Foreskin melanocyte (primary cell): ENCODE measurements at places on chromosomes 5 and 9.

- DNase-seq: peak; percentile 56
Observed at GRCh38 chr5:110386782-110387181, 339.7 kb downstream of the TMEM232 start.

- no peak for DNase-seq
Observed at GRCh38 chr5:55720188-55720703, 8.1 kb upstream of the SLC38A9 start.

DNA sequence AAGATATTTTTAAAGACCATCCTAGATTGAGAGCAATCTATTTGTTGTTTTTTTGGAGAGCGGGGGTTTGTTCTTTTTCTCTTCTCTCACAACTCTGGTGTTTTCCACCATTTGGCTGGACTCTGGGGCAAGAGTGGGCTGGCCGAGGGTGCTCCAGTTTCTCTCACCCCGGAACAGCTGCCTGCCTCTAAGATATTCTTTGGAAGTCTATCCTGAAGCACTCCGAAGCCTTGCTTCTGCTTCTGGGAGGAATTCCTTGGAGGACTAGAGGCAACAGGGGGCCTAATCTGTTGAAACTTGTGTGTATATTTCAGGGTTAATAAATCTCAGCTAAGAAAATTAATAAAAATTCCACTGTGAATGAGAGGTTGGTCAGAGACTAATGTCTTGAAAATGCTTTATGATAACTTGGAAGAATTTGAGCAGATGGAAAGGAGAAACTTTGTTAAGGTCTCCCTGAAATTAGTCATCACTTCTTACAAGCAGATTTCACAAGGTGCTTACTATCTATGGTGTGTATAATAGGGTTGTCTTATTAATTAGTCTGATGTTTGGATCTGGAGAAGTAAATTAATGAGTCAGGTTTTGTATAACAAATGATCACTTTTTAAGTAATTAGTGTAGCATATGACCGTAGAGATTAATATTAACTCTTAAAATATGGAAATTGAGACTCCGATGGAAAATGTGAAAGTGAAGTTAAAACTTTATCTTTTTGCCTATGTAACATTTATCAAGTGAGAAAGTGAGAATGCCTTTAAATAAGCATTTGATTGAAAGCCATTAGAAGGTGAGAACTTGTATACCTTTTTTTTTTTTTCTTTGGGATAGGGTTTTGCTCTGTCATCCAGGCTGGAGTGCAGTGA lies 4.0 kb downstream of the MAN2A1 start:
- DNase-seq: no peak

DNA sequence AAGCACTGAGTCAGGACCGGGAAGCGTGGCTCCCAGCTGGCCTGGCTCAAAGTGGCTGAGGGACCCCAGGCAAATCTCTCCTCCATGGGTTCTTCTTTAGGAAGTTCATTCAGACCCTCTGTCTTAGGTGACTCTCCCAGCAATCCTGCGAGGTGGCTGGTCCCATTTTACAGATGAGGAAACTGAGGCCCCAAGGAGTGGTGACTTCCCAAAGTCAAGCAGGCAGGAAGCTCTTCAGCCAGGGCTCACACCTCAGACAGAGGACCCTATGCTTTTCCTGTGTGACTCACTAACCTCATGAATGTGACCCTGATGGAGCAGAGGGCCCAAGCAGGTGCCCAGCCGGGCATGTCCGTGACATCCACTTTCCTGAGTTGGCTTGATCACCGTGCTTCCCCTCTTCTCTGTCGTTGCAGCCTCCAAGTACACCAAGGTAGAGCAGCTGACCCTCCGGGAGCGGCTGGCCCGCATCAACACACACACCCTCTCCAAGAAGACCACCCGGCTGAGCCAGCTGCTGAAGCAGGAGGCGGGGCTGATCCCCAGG lies 36.5 kb downstream of the ARHGEF37 start:
- no peak for DNase-seq

- no peak for DNase-seq
Observed at GRCh38 chr9:13832446-13832845, 481.5 kb downstream of the NFIB start.

- peak; percentile 99 for DNase-seq
Observed at GRCh38 chr9:87713278-87713987, 12.5 kb upstream of the CTSL start.

GRCh38 chr9:113899205-113899604 lies 23.1 kb downstream of the ZNF618 start:
- DNase-seq: no peak

DNA sequence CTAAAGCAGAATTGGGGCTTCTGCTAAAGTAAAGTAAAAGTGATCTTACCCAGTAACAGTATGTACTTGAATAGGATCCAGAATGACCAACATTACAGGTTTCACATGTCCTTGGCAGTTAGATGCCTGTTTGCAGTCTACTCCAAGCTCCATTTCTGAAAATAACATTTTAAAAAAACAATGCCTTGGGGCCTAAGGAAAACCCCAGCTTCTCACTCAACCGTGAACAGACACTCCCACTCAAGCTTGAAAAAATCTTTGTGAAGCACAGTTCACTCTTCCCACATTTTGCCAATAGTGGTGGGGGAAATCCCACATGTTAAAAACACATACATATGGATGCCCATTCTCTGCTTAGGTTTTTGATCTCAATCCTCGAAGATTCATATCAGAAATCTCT lies 304.1 kb downstream of the ARRDC3 start:
- DNase-seq: no peak

DNA sequence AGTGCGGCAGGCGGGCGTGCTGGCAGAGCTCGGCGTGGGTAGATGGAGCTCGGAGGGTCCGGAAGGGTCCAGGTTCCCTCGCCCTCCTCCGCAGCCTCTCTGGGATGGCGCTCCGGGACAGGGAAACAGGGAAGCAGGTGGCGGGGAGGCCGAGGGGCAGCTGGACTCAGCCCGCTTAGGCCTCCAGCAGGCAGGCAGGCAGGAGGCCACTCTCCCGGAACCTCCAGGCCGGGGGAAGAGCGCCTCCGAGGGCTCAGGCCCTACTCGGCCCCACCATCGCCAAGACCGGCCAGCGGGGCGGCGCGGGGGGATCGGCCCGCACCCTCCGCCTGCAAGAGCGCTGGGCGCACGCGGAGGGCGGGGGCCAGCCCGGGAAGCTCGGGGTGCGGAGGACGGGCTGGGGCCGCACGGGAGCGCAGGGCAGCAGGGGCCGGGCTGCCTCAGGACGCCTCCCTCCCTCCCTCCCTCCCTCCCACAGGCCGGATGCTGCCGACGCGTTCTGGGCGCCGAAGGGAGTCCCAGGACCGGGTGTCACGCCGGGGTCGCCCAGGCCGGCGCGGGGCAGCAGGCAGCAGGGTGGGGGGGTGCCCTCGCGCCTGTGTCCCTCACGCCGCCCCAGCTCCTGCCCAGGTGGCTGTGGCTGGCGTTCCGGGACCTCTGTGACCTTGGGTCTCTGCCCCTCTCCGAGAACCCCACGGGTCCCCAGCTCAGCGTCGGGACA lies 977 bp downstream of the MGAT4B start:
- DNase-seq: no peak

DNA sequence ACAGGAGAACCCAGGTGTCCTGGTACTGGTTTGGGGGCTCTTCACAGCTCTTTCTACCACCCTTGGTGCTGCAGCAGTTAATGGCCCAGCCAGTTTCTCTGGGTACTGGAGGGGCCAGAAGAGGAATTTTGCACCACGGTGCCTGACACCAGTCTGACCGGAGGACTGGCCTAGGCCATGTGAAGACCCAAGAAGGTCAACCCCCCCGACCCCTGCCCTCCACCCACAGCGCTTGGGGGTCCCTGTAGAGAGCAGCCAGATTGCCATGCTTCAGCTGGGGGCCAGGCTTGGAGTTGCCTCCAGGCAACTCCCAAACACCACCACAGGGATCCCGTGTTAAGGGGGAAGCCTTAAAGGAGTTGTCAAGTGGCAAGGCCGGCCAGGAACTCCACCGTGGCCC lies 6.2 kb downstream of the ARSI start:
- no peak for DNase-seq

DNA sequence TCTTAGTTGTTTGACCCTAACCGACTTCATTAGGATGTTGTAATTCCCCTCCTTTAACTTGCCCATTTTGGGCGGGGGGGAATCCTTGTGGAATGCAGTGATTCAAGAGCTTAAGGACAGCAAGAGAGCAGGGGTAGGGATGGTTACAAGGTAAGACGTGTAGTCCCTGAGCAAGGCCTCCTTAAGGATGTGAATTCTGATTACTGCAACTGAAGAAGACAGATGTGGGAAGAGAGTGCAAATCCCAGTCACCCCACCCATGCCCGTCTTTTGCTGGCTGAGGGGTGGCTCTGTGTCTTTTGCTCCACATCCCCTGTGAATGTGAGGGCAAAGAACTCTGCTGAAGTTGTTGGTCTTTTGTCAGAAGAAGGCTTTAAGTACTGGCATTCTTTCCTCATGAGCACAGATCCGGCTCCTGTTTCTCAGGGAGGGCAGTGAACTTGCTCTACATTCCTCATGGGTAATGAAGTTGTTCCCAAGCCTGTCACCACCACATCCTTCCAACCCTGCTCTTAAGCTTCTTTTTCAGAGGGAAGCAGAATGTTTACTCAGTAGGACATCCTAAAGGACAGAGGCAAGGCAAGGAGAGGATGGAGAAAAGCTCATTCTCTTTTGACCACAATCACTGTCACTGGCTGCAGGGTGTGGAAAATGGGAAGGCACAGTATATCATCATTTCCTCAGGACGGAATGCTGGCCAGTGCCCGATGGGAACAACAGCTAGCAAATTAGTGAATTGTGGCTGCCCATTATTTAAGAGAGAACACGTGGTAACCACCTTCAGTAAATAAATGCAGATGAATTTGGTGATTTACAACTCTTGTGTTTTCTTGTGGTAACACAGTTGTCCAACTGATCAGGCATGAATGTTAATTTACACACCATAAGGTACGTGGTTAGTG lies 61.5 kb downstream of the RAI14 start:
- DNase-seq: peak; percentile 71

- no peak for DNase-seq
Observed at GRCh38 chr5:77772729-77773128, 3.4 kb downstream of the TBCA start.

DNA sequence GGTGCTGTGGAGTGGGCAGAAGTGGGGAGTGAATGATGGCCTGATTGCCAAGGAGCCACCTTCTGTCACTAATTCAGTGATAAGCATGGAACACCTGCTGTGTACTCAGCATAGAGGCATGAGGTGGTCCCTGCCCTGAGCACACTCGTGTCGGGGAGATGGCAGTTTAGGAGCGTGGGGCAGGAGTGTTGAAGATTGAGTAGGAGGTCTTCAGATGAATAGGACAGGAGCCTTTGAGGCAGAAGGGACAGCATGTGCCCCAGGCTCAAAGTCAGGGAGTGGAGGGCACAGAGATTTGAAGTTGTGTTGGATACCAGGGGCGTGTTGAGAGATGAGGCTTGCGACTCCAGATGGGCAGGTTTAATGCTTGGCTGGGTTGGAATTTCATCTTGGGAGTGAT lies 55.0 kb downstream of the ZNF618 start:
- DNase-seq: no peak

DNA sequence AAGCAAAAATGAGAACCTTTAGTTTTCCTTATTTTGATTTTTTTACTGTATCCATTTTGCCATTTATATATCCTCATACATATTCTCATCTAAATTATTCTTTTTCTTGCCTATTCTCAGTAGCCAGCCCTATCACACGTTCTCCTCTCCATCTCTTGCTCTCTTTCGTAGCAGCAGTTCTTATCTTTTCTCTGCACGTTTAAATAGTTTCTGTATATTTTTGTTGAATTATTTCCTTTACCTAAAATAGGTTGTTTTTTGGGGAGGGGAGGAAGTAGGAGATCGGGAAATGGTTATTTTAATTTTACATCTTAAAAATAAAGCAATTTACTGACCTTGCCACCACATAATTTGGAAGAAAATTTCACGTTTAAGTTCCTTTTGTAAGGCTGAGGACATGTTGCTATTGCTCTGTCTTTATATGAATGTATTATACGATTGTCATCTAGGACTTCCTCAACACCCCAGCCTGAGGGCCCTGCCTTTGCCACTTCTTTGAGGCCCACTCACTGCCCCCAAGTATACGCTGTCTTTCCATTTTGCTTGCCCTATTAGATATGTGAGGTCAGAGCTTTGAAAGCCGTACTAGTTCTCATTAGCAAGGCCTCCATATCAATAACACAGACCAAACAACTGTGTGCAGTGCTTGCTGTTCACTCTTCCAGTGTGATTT lies 140.3 kb downstream of the GNAQ start:
- no peak for DNase-seq

DNA sequence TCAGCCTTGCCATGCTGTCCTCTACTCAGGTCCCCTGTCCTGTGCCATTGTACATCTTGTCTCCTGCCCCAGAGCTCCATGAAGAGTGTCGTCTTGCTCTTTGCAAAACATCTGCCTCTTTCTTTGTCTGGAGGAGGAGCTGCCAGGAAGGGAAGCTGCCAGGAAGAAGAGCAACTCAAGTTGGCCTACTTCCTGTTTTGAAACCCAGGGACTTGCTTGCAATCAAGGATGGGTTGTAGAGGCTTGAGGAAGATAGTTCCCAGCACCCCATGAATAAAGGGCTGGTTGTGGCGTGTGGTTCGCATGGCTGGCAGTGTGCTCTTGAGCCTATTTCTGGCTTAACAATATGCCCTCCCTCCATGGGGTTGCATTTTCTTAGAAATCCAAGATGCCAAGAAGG lies 53.0 kb upstream of the CPEB4 start:
- DNase-seq: no peak

DNA sequence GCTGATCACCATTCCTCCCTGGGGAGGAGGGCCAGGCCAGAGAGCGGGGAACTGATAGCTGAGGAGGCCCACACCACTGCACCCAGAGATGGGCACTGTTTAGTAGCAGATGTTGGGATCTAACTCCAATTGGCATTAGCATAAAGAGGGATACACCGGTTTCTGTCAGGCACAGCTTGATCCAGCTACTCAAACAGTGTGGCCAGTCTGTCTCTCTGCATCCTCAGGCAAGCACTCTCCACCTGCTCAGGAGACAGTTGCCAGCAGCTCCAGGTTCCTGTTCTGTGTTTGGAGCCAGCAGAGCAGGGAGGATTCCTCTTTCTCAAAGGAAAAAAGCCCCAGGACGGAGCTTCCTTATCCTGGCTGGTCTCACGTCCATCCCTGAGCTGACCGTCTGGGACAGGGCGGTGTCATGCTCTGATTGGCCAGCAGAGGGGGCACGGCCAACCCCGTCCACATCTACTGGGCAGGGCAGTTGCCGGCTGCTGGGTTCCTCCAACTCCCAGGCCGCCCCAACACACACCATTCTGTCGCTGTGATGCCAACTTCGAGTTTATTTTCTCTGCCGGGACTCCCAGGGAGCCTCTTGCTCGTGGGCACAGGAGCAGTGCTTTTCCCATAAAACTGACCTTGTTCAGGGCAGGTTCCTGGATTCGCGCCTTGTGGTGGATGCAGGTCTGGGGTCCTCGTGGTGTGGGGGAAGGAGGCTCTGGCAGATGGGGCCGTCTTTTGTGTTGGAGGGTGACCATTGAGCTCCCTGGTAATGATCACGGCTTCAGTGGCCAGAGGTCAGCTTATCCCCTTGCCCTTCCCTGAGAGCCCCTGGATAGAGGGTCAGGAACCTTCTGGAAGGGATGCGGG lies 47.9 kb downstream of the COL5A1 start:
- peak; percentile 11 for DNase-seq
